Activated naive CD4-positive, alpha-beta T cell treated with anti-CD3 and anti-CD28 coated beads for 36 hours (primary cell): ENCODE measurements at places on chromosomes 12 and 14.

DNA sequence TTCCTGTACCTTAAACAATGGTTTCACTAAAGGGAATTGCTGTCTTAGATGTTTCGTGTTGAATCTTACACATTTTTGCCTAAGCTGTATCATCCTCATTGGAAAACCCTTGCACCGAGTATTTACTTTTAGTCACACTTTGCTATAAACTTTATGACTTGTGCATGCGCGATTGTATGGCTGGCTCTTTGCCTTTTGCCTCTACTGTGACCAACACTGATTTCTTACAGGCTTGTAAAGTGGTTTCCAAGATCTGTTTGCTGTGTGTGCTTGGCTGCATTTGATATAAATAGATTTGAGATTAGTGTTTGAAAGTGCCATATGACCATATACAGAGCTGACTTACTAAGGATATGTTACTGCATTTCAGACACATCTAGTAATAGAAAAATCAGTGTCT is 40.5 kb downstream of the RASSF3 start:
- DNase-seq: no peak

- DNase-seq: no peak
These were observed 1.5 kb downstream of the RFLNA start for GRCh38 chr12:124296295-124296915.

DNA sequence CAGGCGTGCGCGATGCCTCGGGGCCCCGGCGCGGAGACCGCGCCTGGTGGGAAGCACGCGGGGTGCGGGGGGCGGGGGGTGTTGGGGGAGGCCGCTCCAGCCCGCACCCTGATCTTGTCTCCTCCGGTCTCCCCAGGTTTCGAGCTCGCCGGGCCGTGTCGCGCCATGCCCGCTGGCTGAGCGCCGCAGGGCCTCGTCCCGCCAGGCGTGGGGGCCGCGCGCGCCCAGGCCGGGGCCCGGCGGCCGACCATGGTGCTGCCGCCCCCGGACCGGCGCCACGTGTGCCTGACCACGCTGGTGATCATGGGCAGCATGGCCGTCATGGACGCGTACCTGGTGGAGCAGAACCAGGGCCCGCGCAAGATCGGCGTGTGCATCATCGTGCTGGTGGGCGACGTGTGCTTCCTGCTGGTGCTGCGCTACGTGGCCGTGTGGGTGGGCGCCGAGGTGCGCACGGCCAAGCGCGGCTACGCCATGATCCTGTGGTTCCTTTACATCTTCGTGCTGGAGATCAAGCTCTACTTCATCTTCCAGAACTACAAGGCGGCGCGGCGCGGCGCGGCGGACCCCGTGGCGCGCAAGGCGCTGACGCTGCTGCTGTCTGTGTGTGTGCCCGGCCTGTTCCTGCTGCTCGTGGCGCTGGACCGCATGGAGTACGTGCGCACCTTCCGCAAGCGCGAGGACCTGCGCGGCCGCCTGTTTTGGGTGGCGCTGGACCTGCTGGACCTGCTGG is 2.4 kb downstream of the TMEM121 start:
- peak; percentile 26 for DNase-seq

- no peak for DNase-seq
These were observed 12.5 kb upstream of the TMEM229B start for GRCh38 chr14:67500981-67501380.

- no peak for DNase-seq
These were observed 23.2 kb upstream of the APOF start for GRCh38 chr12:56385873-56386272.

DNA sequence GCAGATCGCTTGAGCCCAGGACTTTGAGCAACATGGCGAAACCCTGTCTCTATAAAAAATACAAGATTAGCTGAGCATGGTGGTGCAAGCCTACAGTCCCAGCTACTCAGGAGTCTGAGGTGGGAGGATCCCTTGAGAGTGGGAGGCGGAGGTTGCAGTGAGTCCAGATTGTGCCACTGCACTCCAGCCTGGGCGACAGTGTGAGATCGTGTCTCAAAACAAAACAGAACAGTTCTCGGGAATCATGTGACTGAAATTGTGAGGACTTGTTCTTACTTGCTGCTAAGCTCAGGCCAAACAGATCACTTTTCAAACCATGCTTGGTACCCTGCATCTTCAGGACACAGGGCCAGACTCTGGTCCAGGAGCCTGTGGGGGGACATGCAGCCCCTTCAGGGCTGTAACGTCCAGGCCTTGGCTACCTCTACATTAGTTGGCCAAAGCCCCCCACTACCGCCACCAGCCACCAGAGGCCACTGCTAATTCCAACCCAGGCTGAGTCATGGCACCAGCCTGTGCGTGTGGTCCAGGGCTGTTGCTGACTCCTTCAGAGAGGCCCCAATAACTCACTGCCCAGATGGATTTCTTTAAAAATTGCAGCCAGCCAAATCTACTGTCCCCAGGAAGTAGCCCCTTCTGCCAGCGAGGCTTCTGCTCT is 33.4 kb upstream of the SYNDIG1L start:
- peak; percentile 51 for DNase-seq

DNA sequence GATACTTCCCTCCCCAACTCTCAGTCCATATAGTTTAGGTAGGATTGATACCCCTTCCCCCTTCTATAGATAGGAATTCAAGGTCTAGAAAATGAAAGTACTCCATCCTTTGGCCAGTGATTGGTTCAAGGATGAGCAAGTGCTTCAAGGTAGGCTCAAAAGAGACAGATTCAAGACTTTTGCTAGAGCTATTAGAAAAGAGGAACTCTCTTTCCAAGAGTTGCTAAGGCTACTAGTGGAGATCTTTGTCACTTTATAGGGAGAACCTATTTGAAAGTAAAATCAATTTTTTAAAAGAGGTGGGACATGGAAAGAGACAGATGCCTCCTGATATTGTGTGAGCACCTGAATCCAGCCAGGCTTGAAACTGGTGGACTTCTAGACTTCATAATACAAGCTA is 17.5 kb downstream of the POLE2 start:
- DNase-seq: no peak
